ENCODE measurements at places on chromosomes 2 and 18. TPM values are rescaled to one million over a fixed set of nuclear protein-coding genes. Genes with fewer than 3 reads are reported as not detected.

Gene CHST9
- not detected for total RNA-seq

Gene MARCO
- not detected for total RNA-seq

Gene ALPG
- total RNA-seq, result not detected

Gene C2orf15
- 2.3 TPM for total RNA-seq

Gene IL36G
- total RNA-seq, result not detected

Gene PSMA8
- total RNA-seq, result 1.4 TPM

Gene UPP2
- not detected for total RNA-seq

Gene HK2
- 40.9 TPM for total RNA-seq

Gene HOXD8
- total RNA-seq, result not detected

Gene PLCD4
- 0.54 TPM for total RNA-seq

Gene ANO7
- total RNA-seq, result 1.4 TPM
